ENCODE measurements at places on chromosomes 2 and 18. TPM values are rescaled to one million over a fixed set of nuclear protein-coding genes. Genes with fewer than 3 reads are reported as not detected.
A peak's percentile ranks its signal among the peaks of the same experiment; 100 is the strongest.

GRCh38 chr2:12915787-12916186 lies 199.1 kb downstream of the TRIB2 start:
- H3K4me1 ChIP-seq = no peaks in the 10 kb centered on the region
- H3K27ac ChIP-seq = no peak overlapping the region
- no peak for DNase-seq

DNA sequence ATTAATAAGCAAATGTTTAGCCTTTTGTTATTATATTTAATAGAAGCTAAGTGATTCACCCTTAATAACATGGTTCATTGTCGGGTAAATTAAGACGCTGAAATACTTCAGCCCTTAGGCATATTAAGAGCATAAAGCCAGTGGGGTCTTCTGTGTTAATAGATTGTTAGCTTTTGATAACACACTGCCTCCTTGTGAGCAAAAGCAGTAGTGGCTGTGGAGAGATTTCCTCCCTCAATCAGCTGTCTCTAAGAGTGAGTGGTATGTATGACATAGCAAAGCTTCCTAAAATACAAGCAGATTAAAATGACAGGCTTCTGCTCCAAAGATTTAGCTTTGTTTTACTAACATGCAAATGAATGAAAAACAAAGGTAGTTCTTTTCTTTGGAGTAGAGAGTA lies 143.7 kb upstream of the SYT4 start:
- no peak for DNase-seq
- no peaks in the 10 kb centered on the region for H3K36me3 ChIP-seq
- H3K4me1 ChIP-seq = no peaks in the 10 kb centered on the region
- H3K27me3 ChIP-seq = no peaks in the 10 kb centered on the region

GRCh38 chr18:61528961-61529360 lies 195.7 kb downstream of the CDH20 start:
- H3K36me3 ChIP-seq = no peaks in the 10 kb centered on the region
- no peaks in the 10 kb centered on the region for H3K27me3 ChIP-seq

GRCh38 chr2:64203131-64203857 lies 59.1 kb upstream of the PELI1 start:
- no peaks in the 10 kb centered on the region for H3K36me3 ChIP-seq
- DNase-seq = no peak
- H3K4me3 ChIP-seq = no peak overlapping the region
- H3K27me3 ChIP-seq = no peaks in the 10 kb centered on the region
- H3K27ac ChIP-seq = peak overlapping the region; percentile 83

DNA sequence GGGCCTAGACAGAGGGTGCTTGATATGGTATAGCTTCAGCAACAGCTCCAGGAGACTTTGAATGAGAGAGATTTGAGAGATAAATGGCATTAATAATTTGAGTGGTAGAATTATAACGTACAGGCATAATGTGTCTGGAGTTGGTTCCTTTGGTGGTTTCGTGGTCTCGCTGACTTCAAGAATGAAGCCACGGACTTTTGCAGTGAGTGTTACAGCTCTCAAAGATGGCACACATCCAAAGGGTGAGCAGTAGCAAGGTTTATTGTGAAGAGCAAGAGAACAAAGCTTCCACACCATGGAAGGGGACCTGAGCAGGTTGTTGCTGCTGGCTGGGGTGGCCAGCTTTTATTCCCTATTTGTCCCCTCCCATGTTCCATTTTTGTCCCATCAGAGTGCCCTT lies 23.1 kb downstream of the PDCD1 start:
- no peak overlapping the region for H3K4me3 ChIP-seq
- no peak overlapping the region for H3K27ac ChIP-seq
- no peaks in the 10 kb centered on the region for H3K36me3 ChIP-seq
- H3K4me1 ChIP-seq = no peaks in the 10 kb centered on the region
- DNase-seq = no peak
- peaks cover 30% of the 10 kb centered on the region for H3K27me3 ChIP-seq

DNA sequence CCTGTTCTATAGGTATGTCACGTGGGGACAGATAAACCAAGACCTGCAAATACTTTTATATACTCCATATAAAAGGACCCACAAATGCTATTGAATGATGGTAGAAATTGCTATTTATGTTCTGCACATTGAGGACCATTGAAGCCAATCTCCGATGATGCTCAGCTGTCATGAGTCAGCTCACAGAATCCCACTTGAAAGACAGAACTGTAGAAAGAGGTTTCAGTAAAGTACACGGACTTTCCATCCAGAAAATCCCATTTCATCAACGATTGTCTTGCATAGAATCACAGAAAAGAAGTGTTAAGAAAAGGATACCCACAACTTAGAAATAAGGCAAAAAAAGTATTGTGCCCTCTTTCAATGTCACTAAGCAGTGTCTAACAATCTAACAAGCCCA lies 169.0 kb upstream of the COPS8 start:
- H3K36me3 ChIP-seq = no peaks in the 10 kb centered on the region
- H3K27ac ChIP-seq = no peak overlapping the region
- H3K4me1 ChIP-seq = no peaks in the 10 kb centered on the region
- DNase-seq = no peak
- H3K4me3 ChIP-seq = no peak overlapping the region

DNA sequence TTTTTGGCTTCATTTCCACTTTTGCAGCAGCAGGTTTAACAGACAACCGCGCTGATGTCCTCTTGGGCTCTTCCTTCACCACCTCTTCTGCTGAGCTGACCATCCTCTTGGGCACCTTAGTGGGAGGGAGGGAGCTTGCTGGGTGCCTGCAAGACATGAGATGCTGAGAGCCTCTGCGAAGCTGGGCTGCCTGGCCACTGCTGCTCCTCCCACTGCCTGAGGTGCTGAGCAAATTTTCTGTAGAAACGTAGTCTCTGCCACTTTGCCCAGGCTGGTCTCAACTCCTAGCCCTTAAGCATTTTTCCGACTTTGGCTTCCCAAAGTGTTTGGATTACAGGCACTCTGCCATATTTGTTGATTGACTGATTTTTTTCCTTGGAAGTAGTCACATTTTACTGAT lies 422.2 kb upstream of the MC4R start:
- no peaks in the 10 kb centered on the region for H3K4me1 ChIP-seq
- H3K27ac ChIP-seq = no peak overlapping the region
- no peak overlapping the region for H3K4me3 ChIP-seq
- no peaks in the 10 kb centered on the region for H3K36me3 ChIP-seq

DNA sequence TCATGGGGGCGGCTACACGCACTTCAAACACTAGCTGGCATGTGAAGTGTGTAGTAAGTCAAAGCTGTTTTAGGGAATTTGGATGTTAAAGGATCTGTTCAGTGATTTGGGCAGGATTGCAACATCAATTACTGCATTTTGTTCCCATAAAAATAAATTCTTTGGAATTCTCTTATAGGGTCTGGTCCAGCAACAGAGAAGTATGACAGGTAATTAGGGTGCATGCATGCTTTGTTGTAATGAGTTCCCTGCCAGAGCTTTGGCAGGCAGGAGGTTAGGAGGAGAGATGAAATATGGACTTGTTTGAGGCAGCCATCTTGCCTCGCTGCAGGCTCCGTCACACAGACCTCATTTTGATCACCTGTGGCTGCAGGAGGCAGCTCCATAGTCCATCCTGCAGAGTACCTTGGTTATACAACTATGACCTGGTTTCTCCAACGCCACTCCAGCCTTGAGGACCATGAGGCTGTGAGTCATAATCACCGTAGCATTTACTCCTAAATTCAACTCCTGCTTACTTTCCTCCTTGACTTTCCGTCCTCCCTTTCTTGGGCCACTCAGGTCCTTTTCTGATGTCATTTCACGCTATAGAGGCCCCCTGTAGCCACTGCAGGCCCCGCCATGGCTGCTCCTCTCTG lies 26.5 kb upstream of the EML4 start:
- peaks cover 34% of the 10 kb centered on the region for H3K4me1 ChIP-seq
- H3K36me3 ChIP-seq = no peaks in the 10 kb centered on the region
- no peak overlapping the region for H3K4me3 ChIP-seq
- no peaks in the 10 kb centered on the region for H3K27me3 ChIP-seq
- peak overlapping the region; percentile 81 for H3K27ac ChIP-seq

GRCh38 chr2:67566958-67567635 lies 170.0 kb downstream of the ETAA1 start:
- no peaks in the 10 kb centered on the region for H3K27me3 ChIP-seq
- no peak overlapping the region for H3K27ac ChIP-seq
- no peaks in the 10 kb centered on the region for H3K36me3 ChIP-seq
- no peaks in the 10 kb centered on the region for H3K4me1 ChIP-seq

DNA sequence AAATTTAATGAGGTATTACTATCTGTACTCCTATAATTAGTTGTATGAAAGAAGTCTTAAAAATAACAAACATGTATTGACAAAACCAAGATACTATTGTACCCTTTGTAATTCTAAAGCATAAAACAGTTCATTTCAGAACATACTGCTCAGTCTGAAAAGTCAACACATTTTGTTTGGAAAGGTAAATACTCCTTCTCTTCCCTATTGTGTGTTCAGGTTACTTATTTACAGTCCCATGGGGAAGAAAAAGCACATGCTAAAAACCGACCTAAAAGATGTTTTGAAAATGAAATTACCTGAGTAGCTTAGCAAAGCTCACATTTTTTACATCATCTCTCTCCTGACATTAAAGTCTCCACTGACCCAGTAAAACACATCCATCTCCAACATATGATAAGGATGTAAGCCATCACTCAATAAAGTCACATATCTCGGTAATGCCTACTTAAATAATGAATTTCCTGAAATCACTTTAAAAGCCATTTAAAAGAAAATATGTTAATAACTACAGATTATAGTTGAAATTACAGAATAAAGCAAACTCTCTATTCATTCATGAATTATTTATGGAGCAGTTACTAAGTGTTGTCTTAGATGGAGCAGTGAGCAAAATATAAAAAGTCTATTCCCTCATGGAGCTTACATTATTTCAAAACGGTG lies 75.6 kb upstream of the FZD5 start:
- no peak overlapping the region for H3K27ac ChIP-seq
- H3K4me3 ChIP-seq = no peak overlapping the region
- H3K4me1 ChIP-seq = peaks cover 8% of the 10 kb centered on the region
- no peaks in the 10 kb centered on the region for H3K27me3 ChIP-seq
- H3K36me3 ChIP-seq = no peaks in the 10 kb centered on the region
- no peak for DNase-seq

DNA sequence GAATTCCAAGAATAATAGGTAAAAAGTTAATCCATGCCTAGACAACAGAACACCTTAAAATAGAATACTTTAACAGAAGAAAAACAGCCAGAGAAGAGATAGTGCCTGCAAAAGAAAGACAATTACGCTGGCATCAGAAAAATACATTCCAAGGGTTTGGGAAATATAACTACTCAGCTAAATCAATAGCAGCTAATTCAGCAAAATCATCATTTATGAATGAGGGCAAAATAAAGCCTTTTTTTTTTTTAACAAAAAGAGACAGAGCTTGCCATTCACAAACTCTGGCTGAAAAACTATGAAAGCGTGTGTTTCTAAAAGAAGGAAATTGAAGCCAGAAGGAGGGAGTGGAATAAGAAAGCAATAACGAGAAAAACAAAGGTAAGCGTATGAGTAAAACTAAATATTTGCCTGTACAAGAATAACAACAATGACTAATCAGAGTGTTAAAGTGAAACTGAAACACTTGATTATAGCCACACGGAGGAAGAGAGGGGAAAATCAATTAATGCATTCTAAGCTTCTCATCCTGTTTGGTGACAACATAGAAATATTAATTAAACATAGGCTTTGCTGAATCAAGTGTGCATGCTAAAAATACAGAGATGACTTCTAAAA lies 90.2 kb downstream of the EHD3 start:
- H3K27ac ChIP-seq = peak overlapping the region; percentile 48
- no peak overlapping the region for H3K4me3 ChIP-seq
- peaks cover 6% of the 10 kb centered on the region for H3K4me1 ChIP-seq
- H3K36me3 ChIP-seq = no peaks in the 10 kb centered on the region

DNA sequence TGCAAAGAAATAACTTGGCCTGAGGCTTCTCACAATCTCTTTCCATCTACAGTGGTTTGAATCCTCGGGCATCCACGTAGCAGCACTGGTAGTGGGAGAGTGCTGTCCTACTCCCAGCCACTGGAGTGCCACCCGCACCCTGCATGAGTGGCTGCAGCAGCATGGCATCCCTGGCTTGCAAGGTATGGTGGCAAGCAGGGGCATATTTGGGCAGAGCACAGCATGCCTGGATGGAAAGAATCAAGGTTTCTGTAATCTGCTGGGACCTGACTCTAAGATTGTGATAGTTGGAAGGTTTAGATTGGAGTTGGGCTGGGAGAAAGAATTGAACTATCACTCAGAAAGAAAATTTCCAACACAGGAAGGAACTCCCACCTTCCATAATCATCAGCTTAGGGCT lies 4.0 kb downstream of the CAD start:
- H3K4me1 ChIP-seq = peaks cover 10% of the 10 kb centered on the region
- no peak overlapping the region for H3K4me3 ChIP-seq
- DNase-seq = no peak
- peaks cover 64% of the 10 kb centered on the region for H3K36me3 ChIP-seq

GRCh38 chr2:102782933-102783332 lies 21.1 kb downstream of the TMEM182 start:
- peak; percentile 77 for DNase-seq
- H3K4me1 ChIP-seq = no peaks in the 10 kb centered on the region
- H3K27ac ChIP-seq = no peak overlapping the region
- H3K27me3 ChIP-seq = no peaks in the 10 kb centered on the region

GRCh38 chr18:22409445-22409844 lies 8.3 kb downstream of the CTAGE1 start:
- no peak overlapping the region for H3K27ac ChIP-seq
- no peaks in the 10 kb centered on the region for H3K27me3 ChIP-seq
- H3K4me1 ChIP-seq = no peaks in the 10 kb centered on the region

- no peaks in the 10 kb centered on the region for H3K36me3 ChIP-seq
- H3K4me3 ChIP-seq = no peak overlapping the region
- no peak overlapping the region for H3K27ac ChIP-seq
- no peaks in the 10 kb centered on the region for H3K27me3 ChIP-seq
- H3K4me1 ChIP-seq = no peaks in the 10 kb centered on the region
These were observed 36.7 kb downstream of the PRKD3 start for GRCh38 chr2:37287966-37288365.

DNA sequence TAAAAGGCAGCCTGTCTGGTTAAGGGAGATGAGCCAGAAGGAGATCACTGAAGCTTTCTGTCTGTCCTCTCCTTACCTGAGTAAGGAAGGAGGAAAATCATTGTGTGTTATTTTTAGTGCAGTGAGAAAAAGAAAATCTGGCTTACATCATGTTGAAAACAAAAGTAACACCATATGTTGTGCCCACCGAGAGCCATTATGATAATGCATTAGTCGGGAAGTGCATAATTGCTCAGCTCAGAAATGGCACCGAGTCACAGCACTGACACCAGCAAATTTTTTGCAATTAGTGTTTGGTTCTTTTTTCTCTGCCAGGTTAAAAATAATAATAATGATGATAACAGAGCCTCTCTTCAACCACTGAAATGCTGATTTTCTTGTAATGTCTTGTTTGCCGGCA lies 46.6 kb downstream of the HNMT start:
- H3K27ac ChIP-seq = no peak overlapping the region
- no peaks in the 10 kb centered on the region for H3K27me3 ChIP-seq
- no peak for DNase-seq
- no peaks in the 10 kb centered on the region for H3K36me3 ChIP-seq
- no peaks in the 10 kb centered on the region for H3K4me1 ChIP-seq

GRCh38 chr2:100391735-100392515 lies 25.5 kb downstream of the CHST10 start:
- no peaks in the 10 kb centered on the region for H3K27me3 ChIP-seq
- no peak overlapping the region for H3K4me3 ChIP-seq
- no peak overlapping the region for H3K27ac ChIP-seq
- no peaks in the 10 kb centered on the region for H3K4me1 ChIP-seq

GRCh38 chr2:156592809-156593593 lies 156.8 kb downstream of the GPD2 start:
- H3K4me1 ChIP-seq = no peaks in the 10 kb centered on the region
- no peak overlapping the region for H3K4me3 ChIP-seq
- no peak for DNase-seq
- no peaks in the 10 kb centered on the region for H3K36me3 ChIP-seq
- no peak overlapping the region for H3K27ac ChIP-seq
- no peaks in the 10 kb centered on the region for H3K27me3 ChIP-seq

Gene RESP18
- not detected for total RNA-seq

Gene DNAJC5G
- total RNA-seq = not detected

Gene ACTG2
- total RNA-seq = 70.2 TPM

Gene POTEI
- total RNA-seq = not detected

Gene POTEC
- not detected for total RNA-seq
